Fibroblast of lung (primary cell): ENCODE measurements at places on chromosomes 2 and 18. TPM values are rescaled to one million over a fixed set of nuclear protein-coding genes. Genes with fewer than 3 reads are reported as not detected.

The RESP18 gene
- not detected in 2 replicates for total RNA-seq

The UGT1A6 gene
- not detected in 2 replicates for total RNA-seq

The TAF1B gene
- 19.8 and 32.9 TPM in 2 replicates for total RNA-seq

The BMP10 gene
- total RNA-seq = not detected in 2 replicates

The CDH19 gene
- not detected in 2 replicates for total RNA-seq

The G6PC2 gene
- total RNA-seq = not detected in 2 replicates

The APOB gene
- total RNA-seq = under 0.01 TPM in 2 replicates

The DSG2 gene
- total RNA-seq = 0.33 and 1.0 TPM in 2 replicates

The TTN gene
- total RNA-seq = 0.33 and 0.51 TPM in 2 replicates

The ASPRV1 gene
- 0.26 and 0.33 TPM in 2 replicates for total RNA-seq

The LIMS3 gene
- total RNA-seq = 6.3 TPM in 1 of 2 replicates, not detected in the other

The SPC25 gene
- 0.99 TPM in 1 of 2 replicates, not detected in the other for total RNA-seq

The MALL gene
- total RNA-seq = 3.1 and 3.3 TPM in 2 replicates

The MTX2 gene
- total RNA-seq = 20.8 and 29.6 TPM in 2 replicates

The GAL3ST2 gene
- 0.17 TPM in 1 of 2 replicates, not detected in the other for total RNA-seq

The PCARE gene
- under 0.01 TPM in 1 of 2 replicates, not detected in the other for total RNA-seq

The RAB12 gene
- 59.6 and 60.4 TPM in 2 replicates for total RNA-seq

The REG3G gene
- not detected in 2 replicates for total RNA-seq
